ENCODE measurements at places on chromosomes 7 and 10.

- no peak for DNase-seq
Measured at GRCh38 chr7:86969865-86970264, 89.6 kb downstream of the ELAPOR2 start.

- DNase-seq = no peak
Measured at GRCh38 chr10:112279433-112279832, 3.8 kb upstream of the TECTB start.

GRCh38 chr7:27567266-27567665 lies 95.4 kb downstream of the HIBADH start:
- no peak for DNase-seq

DNA sequence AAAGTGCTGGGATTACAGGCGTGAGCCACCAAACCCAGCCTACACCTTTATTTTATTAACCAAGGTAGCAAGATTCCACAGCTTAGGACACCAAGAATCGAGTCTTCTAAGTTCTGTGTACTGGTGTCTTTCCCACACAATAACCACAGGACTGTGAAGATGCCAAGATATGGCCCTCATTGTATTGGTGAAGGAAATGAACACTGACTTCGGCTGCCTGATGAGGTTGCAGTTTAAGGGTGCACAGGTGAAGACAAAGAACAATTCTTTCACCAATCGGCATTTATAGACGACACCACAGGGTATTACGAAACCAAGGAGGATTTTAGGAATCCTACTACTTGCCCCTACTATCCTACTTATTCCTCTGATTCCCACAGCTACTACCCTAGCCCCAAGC lies 47.5 kb upstream of the SVOPL start:
- no peak for DNase-seq

- no peak for DNase-seq
Measured at GRCh38 chr7:104018425-104018824, 29.0 kb upstream of the RELN start.

DNA sequence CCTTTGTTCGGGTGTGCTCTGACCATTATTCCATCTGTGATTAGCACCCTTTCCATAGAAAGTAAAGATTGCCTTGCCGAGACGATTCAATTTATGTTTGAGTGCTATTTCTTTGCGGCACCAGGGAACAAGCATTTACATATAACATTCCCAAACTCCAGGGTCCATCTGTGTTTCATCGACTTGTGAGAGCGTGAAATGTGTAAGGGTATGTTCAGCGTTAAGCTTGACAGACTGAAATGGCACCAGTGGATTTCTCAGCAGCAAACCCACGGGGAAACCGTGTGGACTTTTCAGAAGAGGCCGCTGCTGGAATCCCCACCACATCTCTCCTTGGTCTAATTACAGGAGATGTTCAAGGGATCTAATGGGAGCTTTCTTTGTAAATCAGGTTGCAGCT lies 270.5 kb downstream of the TCERG1L start:
- DNase-seq = no peak

DNA sequence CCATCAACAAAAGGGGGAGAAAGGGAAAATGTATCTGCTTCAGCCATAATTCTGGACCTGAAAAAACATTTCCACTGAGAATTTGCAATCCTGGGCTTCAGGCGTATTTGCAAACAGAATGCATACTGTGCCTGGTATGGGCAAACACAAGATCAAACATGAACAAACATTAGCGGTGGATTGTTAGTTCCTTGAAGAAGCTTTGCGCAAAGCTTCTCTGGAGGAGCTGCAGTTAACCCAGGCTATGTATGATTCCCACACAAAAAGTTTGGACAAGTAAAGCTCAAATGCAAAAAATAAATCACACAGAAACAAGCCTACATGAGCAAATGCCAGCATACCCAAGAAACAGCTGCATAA lies 20.4 kb upstream of the HILPDA start:
- no peak for DNase-seq

DNA sequence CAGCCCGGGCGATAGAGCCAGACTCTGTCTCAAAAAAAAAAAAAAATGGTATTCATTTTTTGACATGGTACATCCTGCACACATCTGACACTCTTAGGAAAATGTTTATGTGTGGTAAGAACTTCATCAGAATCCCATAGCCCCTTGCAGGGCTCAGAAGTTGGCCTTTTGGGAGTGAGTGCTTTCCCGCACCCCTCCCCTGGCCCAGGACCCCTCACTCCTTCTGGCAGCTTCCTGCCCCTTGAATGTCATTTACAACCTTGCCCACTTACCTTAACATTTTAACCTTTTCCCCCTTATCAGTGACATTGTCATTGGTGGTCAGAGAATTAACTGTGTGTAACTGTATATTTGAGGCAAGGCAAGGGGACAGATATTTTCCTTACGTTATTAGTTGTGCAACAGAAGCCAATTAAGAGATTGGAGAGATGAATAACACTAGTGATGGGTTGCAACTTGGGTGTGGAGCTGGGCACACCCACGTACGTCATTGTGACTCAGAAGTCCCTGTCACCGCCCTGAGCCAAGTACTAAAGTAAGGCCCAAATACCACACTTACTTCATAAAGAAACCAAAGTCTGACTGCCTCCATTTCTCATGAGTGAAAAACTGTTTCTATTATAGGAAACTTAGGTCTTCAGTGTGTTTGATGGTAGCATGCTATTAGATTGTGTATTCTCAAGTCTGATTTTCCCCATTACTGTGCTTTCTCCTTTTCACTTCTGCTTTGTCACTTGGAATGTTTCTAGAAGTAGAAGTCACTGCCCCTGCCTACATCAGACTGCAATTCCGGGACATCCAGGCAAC lies 31.6 kb downstream of the OGDH start:
- peak; percentile 99 for DNase-seq
